Germinal center (tissue), 1 donor: ENCODE measurements at places on chromosomes 1 and 21.
A peak's percentile ranks its signal among the peaks of the same experiment; 100 is the strongest.

GRCh38 chr1:23838401-23838866, 13.2 kb upstream of the HMGCL start:
- DNase-seq, result peak; percentile 88

DNA sequence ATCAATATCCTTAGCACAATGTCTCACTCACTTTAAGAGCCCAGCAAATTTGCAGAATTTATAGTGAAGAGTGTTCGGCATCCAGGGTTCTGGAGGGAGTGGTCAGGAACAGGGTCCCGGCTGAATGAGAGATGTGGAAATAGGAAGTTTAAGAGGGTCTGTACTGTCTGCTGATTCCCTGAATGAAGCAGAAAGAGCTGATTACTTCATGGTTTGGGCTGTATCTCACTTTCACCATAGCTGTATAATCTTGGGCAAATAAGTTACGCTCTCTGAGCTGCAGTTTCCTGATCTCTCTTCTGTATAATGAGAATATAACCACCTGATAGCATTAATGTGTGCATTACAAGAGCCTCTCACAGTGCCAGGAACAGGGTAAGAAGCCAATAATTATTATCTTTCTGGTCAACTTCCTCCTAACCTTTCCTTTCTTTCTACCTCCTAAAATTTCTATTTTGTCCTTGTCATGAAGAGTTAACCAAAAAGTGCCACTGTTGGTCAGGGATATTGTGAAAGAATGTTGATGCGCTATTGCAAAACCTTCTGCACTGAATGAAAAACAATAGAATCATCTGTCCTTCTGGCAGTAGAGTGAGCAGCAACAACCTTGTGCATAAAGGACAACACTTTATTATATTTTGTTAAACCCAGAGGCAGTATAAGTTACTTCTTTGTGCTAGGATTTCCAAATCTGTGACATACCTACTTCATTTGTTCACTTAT, 14.7 kb upstream of the PTGFR start:
- no peak for DNase-seq

GRCh38 chr1:230248016-230248888, 177.9 kb downstream of the PGBD5 start:
- no peak for DNase-seq

- DNase-seq, result no peak
Observed at GRCh38 chr1:53552146-53552861, 93.1 kb downstream of the DMRTB1 start.

- DNase-seq, result peak; percentile 87
Observed at GRCh38 chr1:161153682-161154337, at the start of gene UFC1. UFC1 (plus strand) TSS chr1:161153978; CDS start chr1:161153998, 20 bp downstream.
